T-helper 2 cell (primary cell): ENCODE measurements at places on chromosomes 2 and 18.
A peak's percentile ranks its signal among the peaks of the same experiment; 100 is the strongest.

DNA sequence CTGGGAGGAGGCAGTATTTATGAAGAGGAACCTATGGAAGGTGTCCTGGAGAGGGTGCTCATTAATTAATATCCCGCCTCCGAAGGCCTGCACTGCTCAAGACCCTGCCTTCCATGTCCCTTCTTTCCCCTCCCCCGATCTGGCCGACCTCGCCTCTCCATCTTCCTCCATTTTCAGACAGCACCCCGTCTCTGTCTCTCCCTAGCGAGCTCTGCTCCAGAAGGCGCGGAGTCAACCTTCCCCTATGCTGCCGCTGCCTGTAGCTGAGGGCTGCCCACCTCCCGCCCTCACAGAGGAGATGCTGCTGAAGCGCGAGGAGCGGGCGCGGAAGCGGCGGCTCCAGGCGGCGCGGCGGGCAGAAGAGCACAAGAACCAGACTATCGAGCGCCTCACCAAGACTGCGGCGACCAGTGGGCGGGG lies 1.1 kb upstream of the WBP1 start:
- DNase-seq, result no peak

DNA sequence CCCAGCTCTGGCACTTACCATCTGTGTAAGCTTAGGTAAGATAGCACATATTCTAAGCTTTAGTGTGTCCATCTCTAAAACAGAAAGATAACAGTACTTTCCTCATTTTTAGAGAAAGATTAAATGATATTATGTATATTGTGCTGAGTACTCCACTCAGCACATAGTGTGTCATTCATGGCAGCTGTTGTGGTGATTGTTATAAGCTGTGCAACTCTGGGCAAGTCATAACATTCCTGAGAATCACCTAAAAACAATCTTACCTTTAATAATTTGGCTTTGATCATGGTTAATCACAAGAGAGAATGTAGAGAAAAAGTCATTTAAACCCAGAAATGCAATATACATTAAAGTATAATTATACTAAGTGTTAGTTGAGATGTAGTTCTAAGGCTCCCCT lies 391.5 kb downstream of the GALNT13 start:
- DNase-seq, result no peak

DNA sequence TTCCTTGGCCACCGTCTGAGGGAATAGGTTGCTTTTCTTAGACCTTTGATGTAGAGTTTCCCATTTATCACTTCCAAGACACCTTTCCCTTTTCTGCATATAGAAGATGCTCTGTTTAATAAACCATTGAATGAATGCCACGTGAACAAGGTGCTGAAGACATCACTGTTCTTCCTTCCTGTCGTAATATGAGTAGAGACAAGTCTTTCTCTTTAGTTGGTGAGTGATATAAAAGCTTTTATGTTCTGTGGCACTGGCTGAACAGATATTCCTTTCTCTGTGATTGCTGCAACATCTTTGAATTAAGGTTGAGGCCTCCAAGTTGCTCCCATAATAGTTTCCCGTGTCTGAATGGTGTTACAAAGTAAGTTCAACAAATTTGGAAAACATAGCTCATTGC lies 38.7 kb downstream of the TTC39C start:
- DNase-seq, result peak; percentile 56

DNA sequence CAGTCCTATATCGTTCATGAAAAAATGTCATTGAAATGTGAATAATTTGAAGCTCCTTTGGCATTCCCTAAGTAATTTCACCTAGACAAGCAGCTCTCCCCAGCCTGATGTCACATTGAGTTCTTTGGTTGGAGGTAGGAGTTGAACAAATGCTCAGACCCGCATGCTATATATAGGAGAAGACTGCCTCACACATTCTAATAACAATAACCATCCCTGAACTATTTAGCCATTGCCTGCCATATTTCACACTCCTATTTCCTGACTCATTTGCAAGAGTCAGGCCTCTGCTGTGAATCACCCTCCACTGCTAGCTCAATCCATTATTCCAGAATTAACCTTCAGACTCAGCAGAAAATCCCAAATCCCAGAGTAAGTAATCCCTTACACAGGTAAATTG lies 256.6 kb upstream of the ACVR2A start:
- DNase-seq, result no peak

DNA sequence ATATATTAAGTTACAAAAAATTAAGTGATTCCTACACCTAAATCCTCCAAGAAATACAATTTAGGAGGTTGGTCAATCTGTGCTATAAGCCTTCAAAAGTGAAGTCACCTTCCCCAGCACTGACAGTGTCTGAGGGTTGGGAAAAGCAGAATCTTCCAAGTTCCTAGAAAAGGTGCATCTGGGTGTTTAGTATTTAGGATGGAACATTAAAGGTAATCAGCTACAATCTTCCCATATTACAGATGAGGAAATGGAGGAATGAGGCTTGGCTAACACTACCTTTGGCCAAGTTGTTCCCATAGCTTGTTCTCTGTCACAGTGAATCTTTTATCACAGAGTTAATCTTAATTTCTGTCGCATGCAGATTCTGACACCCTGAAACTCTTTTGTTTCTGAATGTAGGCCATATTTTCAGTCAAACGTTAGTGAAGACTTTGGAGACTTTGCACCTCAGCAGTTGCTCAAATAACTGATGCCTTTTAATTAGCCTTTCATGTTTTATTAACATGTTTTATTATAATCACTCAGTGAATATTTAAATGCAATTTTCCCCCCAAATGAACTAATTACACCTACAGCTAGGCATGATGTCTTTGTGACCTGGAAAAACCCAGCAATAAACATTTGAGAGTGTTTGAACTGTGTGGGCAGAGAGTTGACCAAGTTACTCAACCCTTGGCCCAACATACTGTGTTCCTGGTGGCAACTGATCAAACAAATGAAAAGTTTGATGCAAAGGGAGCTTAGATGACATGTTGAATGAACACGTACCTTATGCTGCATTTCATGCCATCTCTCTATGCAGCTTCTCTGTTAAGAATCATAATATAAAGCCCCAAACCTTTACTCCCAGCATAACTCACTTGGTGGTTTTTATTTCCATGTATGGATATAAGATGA lies 17.6 kb downstream of the FN1 start:
- no peak for DNase-seq

- no peak for DNase-seq
These were observed 58.7 kb downstream of the STEAP3 start for GRCh38 chr2:119282146-119282995.
